ENCODE measurements at places on chromosomes 2 and 18. TPM values are rescaled to one million over a fixed set of nuclear protein-coding genes. Genes with fewer than 3 reads are reported as not detected.

SCN7A gene
- total RNA-seq, result not detected

PLGLB1 gene
- 0.30 TPM for total RNA-seq

TMEM200C gene
- total RNA-seq, result not detected

HRH4 gene
- not detected for total RNA-seq

TACR1 gene
- 0.23 TPM for total RNA-seq

BMP10 gene
- not detected for total RNA-seq

ASPRV1 gene
- 0.37 TPM for total RNA-seq

DTNA gene
- total RNA-seq, result 0.33 TPM

CNGA3 gene
- total RNA-seq, result 0.06 TPM

IER3IP1 gene
- 16.9 TPM for total RNA-seq

EPB41L3 gene
- 0.18 TPM for total RNA-seq

LBH gene
- 61.0 TPM for total RNA-seq

SOWAHC gene
- 11.8 TPM for total RNA-seq

KLHL41 gene
- 0.17 TPM for total RNA-seq

ANKRD30B gene
- not detected for total RNA-seq

CFC1 gene
- total RNA-seq, result not detected

ACOXL gene
- total RNA-seq, result not detected

FBXO15 gene
- total RNA-seq, result 0.29 TPM

DYSF gene
- 0.55 TPM for total RNA-seq

HNRNPLL gene
- total RNA-seq, result 27.3 TPM

EVA1A gene
- 11.4 TPM for total RNA-seq

RAB31 gene
- 18.1 TPM for total RNA-seq

GTF2A1L gene
- total RNA-seq, result not detected

SH2D6 gene
- 0.62 TPM for total RNA-seq

ONECUT2 gene
- total RNA-seq, result 0.31 TPM

VIT gene
- total RNA-seq, result not detected

GPR75 gene
- 1.4 TPM for total RNA-seq

Data from A549 treated with GW870086 at 1 μM for 4 hours (cell line).